ENCODE measurements at places on chromosomes 13 and 19.
A peak's percentile ranks its signal among the peaks of the same experiment; 100 is the strongest.

- DNase-seq: no peak
Observed at GRCh38 chr19:34989298-34989697, 10.8 kb upstream of the GRAMD1A start.

- no peak for DNase-seq
Observed at GRCh38 chr19:55519451-55520311, 17.3 kb downstream of the SBK2 start.

DNA sequence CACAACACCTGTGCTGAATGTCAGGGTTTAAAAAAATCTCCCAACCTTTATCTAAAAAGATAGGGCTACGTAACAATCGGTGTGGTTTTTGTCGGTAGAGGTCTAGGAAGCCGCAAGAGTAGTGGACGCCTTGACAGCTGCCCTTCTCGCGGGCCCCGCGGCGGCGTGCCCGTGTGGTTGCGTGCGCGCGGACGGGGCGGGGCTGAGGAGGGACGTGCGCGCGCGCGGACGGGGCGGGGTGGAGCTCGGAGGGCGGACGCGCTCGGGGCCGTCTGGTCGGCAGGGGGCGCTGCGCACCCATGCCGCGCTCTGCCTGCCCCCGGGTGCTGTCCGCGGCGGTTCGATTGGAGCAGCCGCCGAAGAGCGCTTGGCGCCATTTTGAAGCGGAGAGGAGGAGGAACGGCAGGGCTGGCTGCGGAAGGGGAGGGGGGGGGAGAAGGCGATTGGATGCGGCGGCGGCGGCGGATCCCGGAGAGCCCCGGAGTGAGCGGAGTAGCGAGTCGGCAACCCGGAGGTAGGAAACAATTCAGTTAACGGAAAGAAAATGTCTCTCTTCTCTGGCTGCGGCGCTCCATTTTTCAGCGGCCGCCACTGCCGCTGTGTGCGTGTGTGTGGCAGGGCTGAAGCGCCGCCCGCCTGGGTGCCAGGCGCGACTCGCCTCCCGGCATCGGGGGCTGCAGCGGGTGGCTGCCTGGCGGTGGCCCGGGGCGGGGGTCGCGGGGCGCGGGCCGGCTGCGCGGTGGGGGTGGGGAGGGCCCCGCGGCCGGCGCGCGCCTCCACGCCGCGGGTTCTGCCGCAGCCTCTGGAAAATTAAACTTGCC lies at the start of gene PDS5B:
Gene PDS5B (plus strand): TSS at position 373 of the 821 bp plus-strand sequence. CDS start 62,321 bp downstream, outside the sequence.
- DNase-seq: peak; percentile 95

DNA sequence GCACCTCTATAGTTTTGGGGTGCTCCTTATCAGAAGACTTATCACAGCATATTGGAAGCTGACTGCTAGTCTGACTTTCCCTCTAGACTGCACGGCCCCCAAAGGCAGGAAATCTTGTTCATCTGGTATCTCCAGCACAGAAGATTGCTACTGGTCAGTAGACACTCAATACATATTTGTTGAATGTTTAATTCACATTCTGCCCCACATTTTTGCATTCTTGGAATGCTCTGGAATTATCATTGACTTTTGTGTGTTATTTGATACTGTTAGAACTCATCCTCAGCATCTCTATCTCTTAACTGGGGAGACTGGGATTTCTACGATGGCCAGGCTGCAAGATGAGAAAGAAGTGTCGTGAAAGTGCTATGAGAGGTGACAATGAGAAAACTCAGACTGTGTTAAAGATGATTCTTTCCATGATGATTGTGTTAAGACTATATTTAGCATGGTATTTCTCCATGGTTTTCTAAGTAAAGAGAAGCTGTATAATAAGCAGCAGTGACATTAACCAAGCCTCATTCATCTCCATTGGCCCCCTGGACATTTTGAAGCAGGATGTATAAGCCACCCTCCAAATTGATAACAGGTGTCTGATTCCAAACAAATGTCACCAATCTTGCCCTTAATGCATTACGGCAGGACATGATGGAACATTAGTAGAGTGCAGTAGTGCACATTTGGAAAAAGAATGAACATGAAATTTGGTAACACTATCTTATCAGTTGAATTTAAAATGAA lies 440.9 kb downstream of the RFC3 start:
- no peak for DNase-seq

DNA sequence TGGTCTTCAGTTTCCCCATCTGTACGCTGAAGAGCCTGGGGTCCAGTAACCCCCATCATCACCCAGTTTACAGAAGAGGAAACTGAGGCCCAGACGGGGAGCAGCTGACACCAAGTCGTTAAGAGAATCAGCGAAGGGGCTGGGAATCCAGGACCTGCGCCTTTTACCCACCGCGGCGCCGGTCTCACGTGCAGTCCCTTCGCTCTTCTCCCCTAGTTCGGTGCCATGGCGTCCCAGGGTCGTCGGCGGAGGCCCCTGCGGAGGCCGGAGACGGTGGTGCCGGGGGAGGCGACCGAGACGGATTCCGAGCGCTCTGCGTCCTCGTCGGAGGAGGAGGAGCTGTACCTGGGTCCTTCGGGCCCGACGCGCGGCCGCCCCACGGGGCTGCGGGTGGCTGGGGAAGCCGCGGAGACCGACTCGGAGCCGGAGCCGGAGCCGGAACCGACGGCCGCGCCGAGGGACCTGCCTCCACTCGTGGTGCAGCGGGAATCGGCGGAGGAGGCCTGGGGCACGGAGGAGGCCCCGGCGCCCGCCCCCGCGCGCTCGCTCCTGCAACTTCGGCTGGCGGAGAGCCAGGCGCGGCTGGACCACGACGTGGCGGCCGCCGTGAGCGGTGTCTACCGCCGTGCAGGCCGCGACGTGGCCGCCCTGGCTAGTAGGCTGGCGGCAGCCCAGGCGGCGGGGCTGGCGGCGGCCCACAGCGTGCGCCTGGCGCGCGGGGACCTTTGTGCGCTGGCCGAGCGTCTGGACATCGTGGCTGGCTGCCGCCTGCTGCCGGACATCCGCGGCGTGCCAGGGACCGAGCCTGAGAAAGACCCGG lies 698 bp downstream of the BLOC1S3 start:
- DNase-seq: peak; percentile 23

- DNase-seq: no peak
Observed at GRCh38 chr13:43730642-43731041, 56.1 kb downstream of the ENOX1 start.

Measured in T-helper 22 cell (primary cell).